ENCODE measurements at places on chromosomes 16 and 17.
A peak's percentile ranks its signal among the peaks of the same experiment; 100 is the strongest.

DNA sequence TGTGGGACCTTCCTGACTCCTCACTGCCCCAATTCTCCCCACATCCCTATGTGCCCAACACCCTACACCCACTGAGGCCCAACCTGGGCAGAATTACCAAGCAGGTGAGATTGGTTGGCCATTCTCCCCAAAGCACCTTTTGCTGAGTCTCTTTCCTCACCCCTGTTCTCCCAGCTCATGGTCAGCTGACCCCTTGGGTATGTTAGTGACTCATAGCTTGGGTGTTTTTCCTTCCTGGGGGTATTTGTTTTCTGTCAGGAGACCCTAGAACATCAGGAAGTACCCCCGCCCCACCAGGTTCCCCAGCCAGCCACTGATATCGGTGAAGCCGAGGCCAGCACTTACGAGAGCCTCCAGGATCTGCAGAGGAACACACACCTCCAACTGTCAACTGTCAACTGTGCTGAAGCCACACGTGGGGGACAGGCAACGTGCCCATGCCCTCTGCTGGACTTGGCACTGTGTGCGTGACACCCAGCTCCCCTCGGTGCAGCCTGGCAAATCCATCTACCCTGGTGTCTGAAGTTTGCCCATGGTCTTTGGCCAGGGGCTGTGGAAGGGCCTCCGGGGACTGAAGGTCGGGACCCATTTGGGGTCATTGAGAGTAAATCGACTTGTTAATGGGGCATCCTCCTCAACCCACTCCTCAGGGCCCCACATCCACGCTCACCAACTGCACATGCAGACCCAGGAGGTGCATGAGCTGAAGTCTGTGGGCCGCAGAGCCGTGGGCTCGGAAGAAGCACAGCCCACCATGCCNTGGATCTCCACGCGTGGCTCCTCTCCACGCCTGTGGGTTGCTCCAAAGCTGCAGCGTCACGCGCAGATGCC is 53.1 kb downstream of the METRNL start:
- DNase-seq = no peak

DNA sequence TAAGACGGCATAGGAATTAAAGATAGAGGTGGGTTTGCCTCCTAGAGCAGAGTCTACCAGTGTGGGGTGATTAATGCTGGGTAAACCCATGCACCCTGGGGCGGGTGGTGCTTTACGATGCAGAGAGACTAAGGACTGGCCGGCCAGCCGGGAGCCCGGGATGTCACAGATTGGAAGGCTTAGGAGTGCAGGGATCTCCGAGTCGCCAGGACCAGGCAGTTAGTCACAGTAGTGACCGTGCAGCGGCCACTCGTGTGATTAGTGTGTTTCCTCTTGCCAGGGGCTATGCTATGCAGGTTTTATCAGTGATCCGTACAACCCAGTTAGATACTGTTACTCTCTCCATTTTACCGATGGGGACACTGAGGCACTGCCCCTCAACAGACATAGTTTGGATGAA is 10.4 kb downstream of the CMIP start:
- DNase-seq = no peak

DNA sequence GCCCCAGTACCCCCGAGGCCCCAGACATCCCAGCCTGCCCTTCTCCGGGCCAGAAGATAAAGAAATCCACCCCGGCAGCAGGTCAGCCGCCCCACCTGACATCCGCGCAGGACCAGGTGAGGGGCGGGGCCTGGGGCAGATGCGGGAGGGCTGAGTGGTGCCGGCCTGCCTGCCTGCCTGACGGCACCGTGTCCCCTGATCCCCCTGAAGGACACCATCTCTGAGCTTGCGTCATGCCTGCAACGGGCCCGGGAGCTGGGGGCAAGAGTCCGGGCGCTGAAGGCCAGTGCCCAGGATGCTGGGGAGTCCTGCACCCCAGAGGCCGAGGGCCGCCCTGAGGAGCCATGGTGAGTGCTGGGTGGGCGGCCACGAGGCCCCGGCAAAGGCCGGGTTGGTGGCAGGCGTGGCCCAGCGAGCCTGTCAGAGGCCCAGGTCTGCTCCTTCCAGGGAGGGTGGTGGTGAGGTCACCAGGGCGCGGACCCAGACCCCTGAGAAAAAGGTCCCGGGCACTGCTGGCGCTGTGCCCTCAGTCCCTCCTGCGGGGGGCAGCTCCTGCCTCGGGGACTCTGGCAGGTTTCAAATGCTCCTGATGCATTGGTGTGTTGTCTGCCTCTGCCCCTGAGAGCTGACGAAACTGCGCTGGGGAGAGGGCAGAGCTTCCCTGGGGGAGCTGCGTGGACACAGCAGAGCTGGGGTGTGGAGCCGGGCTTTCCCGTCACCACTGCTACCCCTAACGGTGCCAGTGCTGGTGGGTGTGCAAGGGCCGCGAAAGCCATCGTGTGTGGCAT is 1.2 kb downstream of the CDT1 start:
- no peak for DNase-seq

DNA sequence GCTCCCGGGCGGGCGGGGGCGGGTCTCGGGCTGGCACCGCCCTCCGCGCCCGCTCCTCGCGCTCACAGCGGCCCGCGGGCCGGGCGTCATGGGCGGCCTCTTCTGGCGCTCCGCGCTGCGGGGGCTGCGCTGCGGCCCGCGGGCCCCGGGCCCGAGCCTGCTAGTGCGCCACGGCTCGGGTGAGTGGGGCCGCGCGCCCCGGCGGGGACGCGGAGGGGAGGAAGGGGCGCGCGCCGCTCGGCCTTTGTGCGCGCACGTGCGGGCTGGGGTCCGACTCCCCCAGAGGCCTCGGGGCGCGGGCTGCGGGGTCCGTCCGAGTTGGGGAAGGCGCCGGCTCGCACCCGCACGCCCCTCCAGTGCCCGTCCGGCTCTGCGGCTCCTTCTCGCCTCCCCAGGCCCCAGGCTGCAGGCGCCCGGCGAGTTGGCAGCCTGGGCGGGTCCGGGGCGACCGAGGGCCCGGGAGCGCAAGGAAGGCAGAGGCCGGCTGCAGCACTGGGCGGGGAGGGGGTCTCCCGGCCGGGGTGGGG is at the start of gene NME4:
NME4 (plus strand) TSS at position 65 of the 527 bp plus-strand sequence; CDS start at position 89, 24 bp downstream.
- peak; percentile 49 for DNase-seq

- peak; percentile 17 for DNase-seq
These were observed 17.2 kb downstream of the GINS3 start for GRCh38 chr16:58409316-58409973.

GRCh38 chr16:49281480-49281842 is at the start of gene CBLN1:
Gene CBLN1 (minus strand): TSS chr16:49281838. CDS start chr16:49281465, 373 bp downstream.
- no peak for DNase-seq

- peak; percentile 90 for DNase-seq
These were observed 12.9 kb downstream of the ZNRF1 start for GRCh38 chr16:75011634-75012307.

- DNase-seq = peak; percentile 54
These were observed 556 bp upstream of the SPNS1 start for GRCh38 chr16:28974007-28974436.

DNA sequence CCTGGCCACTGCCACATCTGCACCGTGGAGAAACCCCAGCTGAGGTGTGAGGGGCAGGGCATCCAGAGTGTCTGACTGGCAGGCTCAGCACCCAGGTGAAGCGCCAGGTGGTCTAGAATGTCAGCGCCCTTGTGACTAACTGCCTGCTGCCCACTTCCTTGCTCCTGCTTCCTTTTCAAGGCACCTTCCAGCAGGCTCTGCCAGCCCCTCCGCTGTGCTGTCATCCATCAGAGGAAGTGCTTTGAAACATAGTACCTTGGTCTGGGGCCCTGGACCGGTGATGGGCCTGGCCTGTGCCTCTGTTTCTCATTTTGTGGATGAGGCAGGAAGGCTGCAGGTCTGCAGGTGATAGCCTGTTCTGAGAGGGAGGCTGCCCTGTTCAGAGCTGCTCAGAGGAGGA is 5.5 kb downstream of the SPNS2 start:
- no peak for DNase-seq

GRCh38 chr16:14487579-14487978 is 142.5 kb downstream of the PARN start:
- DNase-seq = no peak

DNA sequence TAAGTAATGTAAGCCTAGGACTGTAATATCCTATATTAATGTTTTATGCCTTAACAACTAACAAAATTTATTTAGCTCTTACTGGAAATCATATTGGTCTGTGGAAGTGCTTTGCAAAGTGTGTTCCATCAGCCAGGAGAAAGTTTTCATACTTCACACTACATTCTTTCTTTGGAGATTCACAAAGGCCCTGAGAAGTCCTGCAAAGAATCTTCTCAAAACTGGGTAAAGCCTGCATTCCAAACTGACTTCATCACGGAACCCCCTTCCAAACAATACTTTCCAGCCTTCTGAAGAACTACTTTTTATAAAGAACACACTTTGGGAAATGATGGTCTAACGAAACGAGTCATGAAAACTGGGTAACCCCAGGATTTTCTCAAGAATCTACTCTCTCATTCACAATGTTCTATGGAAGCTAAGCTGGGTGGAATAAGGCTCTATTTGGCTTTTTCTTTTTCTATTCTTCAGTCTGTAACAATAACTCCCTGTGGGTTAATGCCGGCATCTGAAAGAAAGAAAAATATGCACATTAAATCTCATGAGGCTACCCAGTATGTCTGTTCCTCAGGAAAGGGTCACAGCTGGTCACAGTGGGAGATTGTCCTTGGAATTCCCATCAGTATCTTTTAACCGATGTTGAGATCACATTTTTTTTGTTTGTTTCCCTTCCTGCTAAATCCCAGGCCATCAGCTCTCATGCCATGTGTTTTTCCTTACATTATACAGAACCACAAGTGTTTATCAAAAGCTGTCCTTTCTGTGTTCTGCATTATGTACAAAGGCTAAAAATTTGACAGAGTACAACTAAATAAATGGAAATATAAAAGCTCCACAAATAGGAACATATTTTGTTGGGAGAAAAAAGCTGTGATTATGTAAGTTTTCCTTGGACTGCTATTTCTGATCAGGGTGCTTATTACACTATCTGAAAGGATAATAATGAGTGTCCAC is 12.8 kb upstream of the AKAP1 start:
- no peak for DNase-seq

GRCh38 chr16:154217-155030 is 2.0 kb downstream of the HBZ start:
- DNase-seq = no peak

- no peak for DNase-seq
These were observed 4.8 kb downstream of the DCAKD start for GRCh38 chr17:45046537-45047125.

DNA sequence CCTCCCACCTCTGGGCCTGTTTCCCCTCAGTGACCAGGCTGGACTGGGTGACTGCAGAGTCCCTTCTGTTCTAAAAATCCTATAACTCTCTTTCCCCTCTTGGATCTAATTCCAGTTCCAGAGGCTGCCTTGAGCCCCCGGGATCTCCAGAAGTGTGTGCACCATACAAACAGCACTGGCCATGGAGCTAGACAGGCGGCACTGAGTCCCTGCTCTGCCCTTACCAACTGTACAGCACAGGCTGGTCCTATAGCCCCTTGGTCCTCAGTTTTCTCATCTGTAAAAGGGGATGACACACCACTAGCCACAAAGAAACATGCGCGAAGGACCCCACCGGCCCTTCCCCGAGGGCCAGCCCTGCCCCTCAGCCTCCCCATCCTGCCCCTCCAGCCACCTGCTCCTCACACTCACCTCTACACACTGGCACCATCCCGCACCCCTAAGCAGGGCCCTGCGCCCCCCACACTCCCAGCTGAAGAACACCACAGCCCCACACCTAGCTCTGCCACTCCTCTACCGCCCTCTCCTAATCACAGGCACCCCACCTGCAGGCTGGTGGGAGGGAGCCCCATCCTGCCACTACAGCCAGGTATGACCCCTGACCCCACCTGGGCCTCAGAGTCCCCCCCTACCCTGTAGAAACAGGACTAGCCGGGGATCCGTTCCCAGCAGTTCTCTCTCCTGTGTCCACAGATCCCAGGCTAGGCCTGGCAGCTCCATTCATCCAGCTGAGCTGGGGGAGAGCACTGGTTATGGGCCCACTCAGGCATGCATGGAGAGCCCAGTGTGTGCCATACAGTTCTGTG is 913 bp upstream of the KRT16 start:
- DNase-seq = no peak

GRCh38 chr17:19372866-19373504 is 5.3 kb upstream of the MAPK7 start:
- no peak for DNase-seq

- DNase-seq = no peak
These were observed 46.9 kb upstream of the SIAH1 start for GRCh38 chr16:48432136-48432535.

- DNase-seq = no peak
These were observed 6.3 kb upstream of the TMEM114 start for GRCh38 chr16:8596581-8596980.

DNA sequence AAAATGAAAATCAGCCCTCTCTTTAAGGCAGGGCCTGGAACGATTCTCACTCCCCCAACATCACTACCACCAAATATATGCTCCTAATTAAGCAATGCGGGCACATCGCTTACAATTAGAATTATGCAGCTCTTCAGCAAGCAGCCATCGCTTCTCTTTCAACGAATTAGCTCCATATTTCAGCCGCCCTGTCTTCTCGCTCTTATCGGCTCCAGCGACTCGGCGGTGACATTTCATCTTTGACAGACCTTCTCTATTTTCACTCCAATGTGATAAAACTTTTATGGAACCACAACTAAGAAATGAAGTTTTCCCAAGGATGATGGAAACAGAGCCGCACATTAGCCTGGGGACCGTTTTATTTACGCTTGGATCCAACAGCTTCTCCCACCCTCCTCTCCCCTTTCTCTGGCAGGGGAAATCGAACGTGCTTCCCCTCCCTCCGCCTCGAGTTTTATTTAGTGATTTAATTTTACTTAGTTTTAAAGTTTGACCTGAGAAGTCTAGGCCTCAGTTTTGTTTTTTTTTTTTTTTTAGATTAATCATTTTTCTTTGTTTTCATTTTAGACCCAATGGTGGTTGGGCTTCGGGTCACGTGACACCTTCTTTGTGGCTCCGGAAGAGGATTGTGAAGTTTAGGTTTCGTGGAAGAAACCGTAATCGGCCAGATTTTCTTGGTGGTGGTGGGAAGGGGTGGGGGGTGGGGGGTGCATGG is 3.1 kb upstream of the HOXB2 start:
- DNase-seq = no peak

DNA sequence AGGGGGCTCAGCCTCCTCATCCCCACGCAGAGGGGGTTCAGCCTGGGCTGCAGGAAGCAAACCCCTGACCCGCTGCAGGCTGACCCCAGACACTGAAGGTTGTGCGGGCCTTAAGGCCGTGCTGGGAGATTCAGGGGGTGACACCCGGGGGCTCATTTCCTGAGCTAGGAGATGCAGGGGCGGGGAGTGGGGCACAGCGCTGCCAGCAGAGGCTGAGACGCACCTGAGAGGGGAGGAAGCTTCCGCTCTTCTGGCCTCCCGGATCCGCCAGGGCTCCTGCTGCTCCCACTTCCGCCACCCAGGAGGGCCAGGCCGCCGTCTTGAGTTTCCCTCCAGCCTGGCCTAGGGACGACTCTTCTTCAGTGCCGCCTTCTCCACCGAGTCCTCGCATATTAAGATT is 173.2 kb upstream of the FOXF1 start:
- no peak for DNase-seq

Data from NCI-H226 (cell line).